ENCODE measurements at places on chromosomes 2 and 18.

- peak; percentile 61 for DNase-seq
Observed at GRCh38 chr2:219041252-219041651, at the start of gene CFAP65. Gene CFAP65 (minus strand): TSS chr2:219041516. CDS start chr2:219039048, 2,468 bp downstream.

GRCh38 chr2:191231995-191232394 is 13.2 kb upstream of the MYO1B start:
- no peak for DNase-seq

DNA sequence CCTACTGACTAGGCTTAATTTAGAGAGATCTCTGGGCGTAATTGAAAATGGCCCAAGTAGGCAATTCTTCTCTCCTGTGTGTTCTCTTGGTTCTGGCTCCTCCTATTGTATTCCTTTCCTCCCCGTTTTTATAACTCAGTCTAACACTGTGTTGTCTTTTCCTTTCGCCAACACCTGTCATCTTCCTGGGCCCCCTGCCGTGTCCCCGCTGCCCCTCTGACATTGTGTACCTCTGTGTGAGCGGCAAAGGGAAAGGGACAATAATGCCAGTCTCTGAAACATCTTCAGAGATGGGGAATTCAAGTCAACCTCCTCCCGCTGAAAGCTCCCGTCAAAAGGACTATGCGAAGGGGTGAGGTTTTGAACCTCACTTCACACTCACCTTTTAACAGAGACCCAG is 210.9 kb downstream of the GBX2 start:
- no peak for DNase-seq

- no peak for DNase-seq
Observed at GRCh38 chr2:134436706-134437105, 182.8 kb downstream of the MGAT5 start.

Data from Peyer's patch (tissue), 4 donors.